ENCODE measurements at places on chromosomes 11 and 22. TPM values are rescaled to one million over a fixed set of nuclear protein-coding genes. Genes with fewer than 3 reads are reported as not detected.

DNA sequence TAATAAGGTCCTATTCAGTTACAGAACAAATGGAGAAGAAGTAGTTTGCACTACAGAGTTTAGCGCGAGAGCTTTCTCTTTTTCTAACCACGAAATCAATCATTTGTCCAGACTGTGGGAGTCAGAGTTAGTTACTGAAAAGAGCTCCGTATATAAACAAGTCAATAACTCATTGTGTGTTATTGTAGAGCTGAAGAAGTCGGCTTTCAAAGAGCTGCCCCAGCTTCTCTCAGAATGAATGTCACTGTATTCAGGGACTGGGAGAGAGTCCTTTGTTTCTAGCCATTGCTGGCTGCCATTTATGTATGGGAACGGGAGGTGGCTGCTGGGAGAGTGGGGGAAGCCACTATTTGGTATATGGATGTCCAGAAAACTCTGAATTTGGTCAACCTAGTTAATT lies 227.8 kb downstream of the DCDC1 start:
- no peaks in the 10 kb centered on the region for H3K36me3 ChIP-seq
- H3K4me1 ChIP-seq, result no peaks in the 10 kb centered on the region
- no peak for DNase-seq
- H3K27ac ChIP-seq, result no peak overlapping the region
- H3K27me3 ChIP-seq, result no peaks in the 10 kb centered on the region

DNA sequence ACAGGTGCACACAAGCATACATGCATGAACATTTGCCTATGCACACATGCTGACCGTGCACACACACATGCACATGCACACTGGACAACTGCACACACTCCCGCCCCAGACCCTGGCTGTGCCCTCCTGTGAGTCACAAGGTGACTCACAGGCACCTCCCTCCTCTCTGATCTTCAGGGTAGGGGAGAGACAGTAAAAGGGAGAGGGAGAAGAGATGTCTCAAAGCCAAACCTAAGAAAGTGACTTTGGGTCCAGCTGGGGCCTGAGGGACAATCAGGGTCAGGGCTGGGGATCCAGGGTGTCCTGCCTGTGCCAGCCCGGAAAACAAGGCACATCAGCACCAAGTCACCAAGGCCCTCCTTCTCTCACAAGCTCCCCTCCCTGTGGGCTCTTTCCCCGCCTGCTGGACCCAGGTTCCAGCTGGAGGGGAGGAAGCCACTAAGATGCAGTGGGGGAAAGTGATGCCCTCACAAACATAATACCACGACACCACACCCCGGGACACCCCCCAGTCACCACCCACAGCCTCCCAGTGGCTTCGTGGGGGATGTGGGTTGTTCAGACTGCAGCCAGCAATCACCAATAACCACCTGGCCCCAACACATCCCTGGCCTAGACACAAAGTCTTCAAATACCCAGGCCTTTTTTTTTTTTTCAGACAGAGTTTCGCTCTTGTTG lies 39.3 kb downstream of the PDGFB start:
- peak; percentile 56 for DNase-seq
- H3K4me1 ChIP-seq, result no peaks in the 10 kb centered on the region
- H3K27me3 ChIP-seq, result no peaks in the 10 kb centered on the region

Gene MADD
- 103 TPM for total RNA-seq

- H3K27me3 ChIP-seq, result no peaks in the 10 kb centered on the region
- H3K27ac ChIP-seq, result no peak overlapping the region
- no peak for DNase-seq
- H3K4me3 ChIP-seq, result no peak overlapping the region
- H3K4me1 ChIP-seq, result no peaks in the 10 kb centered on the region
These were observed 799 bp downstream of the CCDC88B start for GRCh38 chr11:64340671-64341335.

- H3K4me3 ChIP-seq, result no peak overlapping the region
- H3K36me3 ChIP-seq, result no peaks in the 10 kb centered on the region
- DNase-seq, result no peak
- H3K4me1 ChIP-seq, result no peaks in the 10 kb centered on the region
- H3K27me3 ChIP-seq, result no peaks in the 10 kb centered on the region
These were observed 74.7 kb upstream of the B3GAT1 start for GRCh38 chr11:134486704-134487103.

DNA sequence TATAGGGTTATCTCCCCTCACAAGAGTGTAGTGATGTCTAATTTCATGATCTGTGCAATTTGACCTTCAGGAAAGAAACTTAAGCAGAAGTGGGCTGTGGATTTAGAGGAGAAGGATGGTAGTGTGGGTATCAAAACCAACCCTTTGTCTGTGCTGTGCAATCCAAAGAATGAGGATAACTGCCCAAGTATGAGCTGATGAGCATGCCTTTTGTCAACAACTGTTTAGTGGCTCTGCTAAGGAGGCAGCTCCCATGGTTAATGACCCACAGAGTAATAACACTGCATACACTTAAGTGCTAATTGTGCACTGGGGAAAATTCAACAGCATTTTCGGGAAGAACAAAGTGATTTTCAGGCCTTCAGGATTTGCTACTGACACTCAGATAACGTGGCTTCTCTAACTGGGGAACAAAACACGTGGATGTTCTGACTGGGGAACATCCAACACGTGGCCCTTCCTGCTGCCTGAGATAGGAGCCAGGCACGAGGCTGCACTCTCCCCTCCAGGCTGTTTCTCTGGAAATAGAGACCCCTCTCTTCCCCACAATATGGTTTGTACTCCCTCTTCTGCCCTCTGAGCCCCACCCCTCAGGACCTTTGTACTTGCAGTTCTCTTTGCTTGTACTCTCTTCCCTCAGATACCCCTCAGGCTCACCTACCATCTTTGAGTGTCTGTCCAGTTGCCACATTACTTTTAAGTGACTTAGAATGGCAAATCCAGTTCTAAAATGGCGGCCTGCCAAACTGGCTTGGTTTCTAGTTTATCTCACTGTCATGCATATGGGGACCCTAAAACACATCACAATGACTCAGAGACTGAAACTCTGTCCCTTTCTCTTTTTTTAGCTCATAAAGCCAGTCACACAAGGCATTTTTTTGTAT lies 234.9 kb upstream of the POU2AF2 start:
- H3K4me1 ChIP-seq, result peaks cover 2% of the 10 kb centered on the region
- no peak overlapping the region for H3K4me3 ChIP-seq
- H3K36me3 ChIP-seq, result no peaks in the 10 kb centered on the region
- H3K27ac ChIP-seq, result no peak overlapping the region

DNA sequence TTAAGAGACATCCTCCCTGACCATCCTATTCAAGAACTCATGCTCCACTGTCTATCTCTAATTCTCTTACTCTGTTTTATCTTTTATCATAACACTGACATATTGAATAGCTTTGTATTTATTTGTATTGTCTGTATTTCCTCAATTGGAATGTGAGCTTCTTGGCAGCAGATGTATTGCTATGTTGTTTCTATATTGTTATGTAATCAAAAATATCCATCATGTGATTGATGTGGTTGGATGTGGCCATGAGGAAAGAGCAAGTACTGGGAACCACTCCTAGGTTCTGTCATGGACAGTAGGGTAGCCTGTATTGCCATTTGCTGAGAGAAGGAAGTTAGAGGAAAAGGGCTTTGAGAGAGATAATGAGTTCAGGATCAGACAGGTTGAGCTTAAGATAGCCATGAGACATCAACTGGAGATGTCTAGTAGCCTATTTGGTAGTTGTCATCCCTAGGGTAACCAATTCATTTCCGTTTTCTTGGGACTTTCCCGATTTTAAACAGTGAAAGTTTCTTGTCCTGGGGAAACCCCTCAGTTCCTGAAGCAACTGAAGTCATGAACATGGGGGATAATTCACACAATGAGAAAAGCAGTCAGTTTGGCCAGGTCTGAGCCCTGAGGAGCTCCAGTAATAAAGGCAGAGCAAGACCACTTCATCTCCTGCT lies 404.5 kb downstream of the INSC start:
- no peak overlapping the region for H3K4me3 ChIP-seq
- no peak for DNase-seq
- no peaks in the 10 kb centered on the region for H3K27me3 ChIP-seq
- H3K27ac ChIP-seq, result no peak overlapping the region
- no peaks in the 10 kb centered on the region for H3K36me3 ChIP-seq
- H3K4me1 ChIP-seq, result no peaks in the 10 kb centered on the region

GRCh38 chr11:119578521-119579191 lies 150.3 kb downstream of the NECTIN1 start:
- H3K27ac ChIP-seq, result no peak overlapping the region
- no peaks in the 10 kb centered on the region for H3K36me3 ChIP-seq
- peaks cover 32% of the 10 kb centered on the region for H3K27me3 ChIP-seq
- H3K4me1 ChIP-seq, result no peaks in the 10 kb centered on the region

Gene RSF1
- 81.7 TPM for total RNA-seq

DNA sequence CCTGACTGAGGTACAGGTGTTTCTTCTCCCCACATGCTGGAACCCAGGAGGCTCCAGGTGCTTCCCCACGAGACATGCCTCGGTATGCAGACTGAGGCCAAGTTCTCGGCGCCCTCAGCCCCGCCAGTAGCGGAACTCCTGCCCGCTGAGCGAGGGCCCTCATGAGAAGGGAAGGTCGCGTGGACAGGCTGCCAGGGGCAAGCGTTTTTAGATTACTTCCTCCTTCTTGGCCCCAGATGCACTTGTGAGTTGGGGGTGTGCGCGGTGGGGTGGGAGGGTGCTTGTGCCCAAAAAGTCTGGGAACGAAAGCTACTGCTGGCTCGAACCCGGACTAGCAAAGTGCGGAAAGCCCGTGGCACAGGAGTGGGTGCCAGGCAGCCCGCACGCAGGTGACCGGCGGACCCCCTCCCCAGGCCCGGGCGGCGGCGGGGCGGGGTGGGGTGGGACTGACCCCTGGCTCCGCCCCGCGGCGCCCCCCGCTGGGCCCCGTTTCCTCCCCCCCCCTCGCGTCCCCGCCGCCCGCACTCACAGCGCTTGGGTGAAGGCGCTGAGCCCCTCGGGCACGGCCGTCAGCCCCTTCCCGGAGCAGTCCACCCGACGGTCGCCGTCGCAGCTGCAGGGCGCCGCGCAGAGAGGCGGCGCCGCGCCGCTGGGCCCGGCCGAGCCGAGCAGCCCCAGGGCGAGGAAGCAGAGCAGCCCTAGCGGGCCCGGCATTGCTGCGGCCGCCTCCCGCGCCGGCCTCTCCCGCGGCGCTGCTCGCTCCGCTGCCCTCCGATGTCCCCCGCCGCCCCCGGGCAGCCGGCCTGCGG lies 797 bp downstream of the LGR4 start:
- no peaks in the 10 kb centered on the region for H3K36me3 ChIP-seq
- peak; percentile 35 for DNase-seq
- peaks cover 18% of the 10 kb centered on the region for H3K4me1 ChIP-seq
- peak overlapping the region; percentile 98 for H3K27ac ChIP-seq
- H3K4me3 ChIP-seq, result peak overlapping the region; percentile 85
- H3K27me3 ChIP-seq, result no peaks in the 10 kb centered on the region

DNA sequence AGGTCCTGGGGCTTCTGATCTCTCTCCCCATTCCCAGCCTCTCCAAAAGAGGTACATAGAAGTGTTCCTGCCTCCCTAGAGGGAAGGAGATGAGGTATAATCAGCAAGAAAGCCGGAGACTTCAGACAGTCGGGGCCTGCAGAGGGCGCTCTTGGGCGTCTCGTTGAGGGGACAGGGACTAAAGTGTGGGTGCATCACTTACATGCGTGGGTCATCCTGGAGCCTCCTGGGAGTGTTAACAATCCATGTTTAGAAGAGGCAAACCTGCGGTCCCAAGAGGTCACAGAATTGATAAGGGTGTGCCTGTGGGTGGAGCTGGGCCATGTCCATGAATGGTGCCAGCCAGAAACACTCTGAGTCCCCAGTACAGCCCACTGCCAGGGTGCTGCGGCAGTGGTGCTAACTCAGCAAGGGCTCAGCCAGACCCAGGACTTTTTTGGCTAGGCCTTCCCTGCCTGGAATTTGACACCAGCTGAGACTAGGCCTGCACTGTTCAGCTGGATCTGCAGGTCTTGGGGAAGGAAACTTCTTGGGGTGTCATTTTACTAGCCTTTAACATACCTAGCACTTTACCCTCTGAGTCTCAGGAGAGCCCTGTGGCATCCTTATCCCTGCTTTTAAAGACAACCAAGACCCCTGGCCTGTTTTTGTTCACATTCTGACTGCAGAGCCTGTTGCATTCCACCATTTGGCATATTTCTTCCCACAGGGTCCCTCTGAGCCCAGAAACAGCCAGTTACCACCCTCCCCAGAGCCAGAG lies 5.5 kb downstream of the YDJC start:
- DNase-seq, result peak; percentile 18
- H3K4me1 ChIP-seq, result peaks cover 10% of the 10 kb centered on the region
- peak overlapping the region; percentile 80 for H3K27ac ChIP-seq

GRCh38 chr11:64804346-64805210 lies 1.6 kb upstream of the MAP4K2 start:
- no peak overlapping the region for H3K27ac ChIP-seq
- peaks cover 21% of the 10 kb centered on the region for H3K36me3 ChIP-seq
- no peak overlapping the region for H3K4me3 ChIP-seq
- peaks cover 6% of the 10 kb centered on the region for H3K4me1 ChIP-seq
- no peak for DNase-seq
- no peaks in the 10 kb centered on the region for H3K27me3 ChIP-seq

GRCh38 chr11:33667819-33668467 lies 32.7 kb downstream of the C11orf91 start:
- H3K27ac ChIP-seq, result no peak overlapping the region
- H3K36me3 ChIP-seq, result no peaks in the 10 kb centered on the region
- DNase-seq, result no peak
- no peaks in the 10 kb centered on the region for H3K4me1 ChIP-seq
- no peaks in the 10 kb centered on the region for H3K27me3 ChIP-seq

- H3K27me3 ChIP-seq, result peaks cover 45% of the 10 kb centered on the region
- no peak overlapping the region for H3K27ac ChIP-seq
- no peak overlapping the region for H3K4me3 ChIP-seq
These were observed 3.7 kb downstream of the SLC15A3 start for GRCh38 chr11:60948250-60948649.

Gene LGALS12
- not detected for total RNA-seq

GRCh38 chr11:119062779-119063178 lies 4.8 kb upstream of the VPS11 start:
- H3K4me1 ChIP-seq, result peaks cover 3% of the 10 kb centered on the region
- H3K27ac ChIP-seq, result no peak overlapping the region
- H3K27me3 ChIP-seq, result no peaks in the 10 kb centered on the region
- peak; percentile 73 for DNase-seq

Gene GP1BB
- 89.4 TPM for total RNA-seq

Gene PAX6
- 0.14 TPM for total RNA-seq

Gene CARD16
- not detected for total RNA-seq

- H3K4me1 ChIP-seq, result no peaks in the 10 kb centered on the region
- no peak for DNase-seq
- H3K36me3 ChIP-seq, result no peaks in the 10 kb centered on the region
- no peaks in the 10 kb centered on the region for H3K27me3 ChIP-seq
- H3K27ac ChIP-seq, result no peak overlapping the region
- no peak overlapping the region for H3K4me3 ChIP-seq
These were observed 58.7 kb upstream of the PRODH start for GRCh38 chr22:18994701-18995326.

Gene RAPSN
- not detected for total RNA-seq

DNA sequence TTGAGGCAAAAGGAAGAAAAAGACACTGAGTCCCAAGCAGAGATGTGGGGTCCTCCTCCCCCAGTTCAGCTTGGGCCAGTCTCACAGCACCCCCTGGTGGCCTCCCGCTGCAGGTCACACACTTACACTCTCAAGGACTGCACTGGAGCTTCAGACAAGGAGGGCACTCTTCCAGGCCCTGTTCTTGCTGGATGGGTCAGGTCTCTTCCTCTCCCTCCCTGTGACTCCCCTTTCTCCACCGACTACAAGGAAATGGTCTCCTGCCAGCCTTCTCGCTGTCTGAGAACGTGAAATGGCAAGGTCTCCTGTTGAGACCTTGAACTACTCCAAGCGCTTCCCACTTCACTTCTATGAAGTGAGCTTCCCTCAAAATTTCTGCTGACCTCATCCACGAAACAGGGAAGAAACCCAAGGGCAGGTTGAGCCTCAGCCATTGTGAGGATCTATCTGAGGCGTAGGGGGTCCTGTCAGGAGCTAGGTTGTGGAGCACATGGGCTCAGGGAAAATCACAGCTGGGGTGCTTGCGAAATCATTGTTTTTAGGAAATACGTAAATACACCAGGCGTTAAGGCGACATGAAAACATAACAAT lies 11.2 kb upstream of the IGLL1 start:
- no peak overlapping the region for H3K27ac ChIP-seq
- H3K4me3 ChIP-seq, result no peak overlapping the region
- H3K36me3 ChIP-seq, result no peaks in the 10 kb centered on the region
- no peaks in the 10 kb centered on the region for H3K27me3 ChIP-seq

Measured in cardiac muscle cell (in vitro differentiated cells and primary cell).